Endothelial cell (in vitro differentiated cells): ENCODE measurements at places on chromosomes 2 and 18. TPM values are rescaled to one million over a fixed set of nuclear protein-coding genes. Genes with fewer than 3 reads are reported as not detected.

DNA sequence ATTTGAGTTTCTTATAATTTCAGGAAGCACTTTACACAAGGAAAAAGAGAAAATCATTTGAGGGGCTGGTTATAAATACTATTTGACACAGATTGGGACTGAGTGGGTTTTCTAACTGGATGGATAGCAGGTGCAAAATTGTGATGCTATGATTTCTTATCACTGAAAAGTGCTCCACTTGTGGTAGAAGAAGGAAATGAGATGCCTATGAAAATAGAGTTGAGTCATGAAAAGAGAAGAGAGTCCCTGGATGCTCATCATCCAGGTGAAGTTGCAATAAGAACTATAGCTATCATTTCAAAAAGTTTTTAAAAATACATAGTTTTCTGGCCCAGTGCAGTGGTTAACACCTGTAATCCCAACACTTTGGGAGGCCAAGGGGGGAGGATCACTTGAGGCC lies 39.4 kb upstream of the NFE2L2 start:
- H3K27ac ChIP-seq, result no peak overlapping the region
- no peaks in the 10 kb centered on the region for H3K4me1 ChIP-seq
- no peak overlapping the region for H3K4me3 ChIP-seq
- peaks cover 2% of the 10 kb centered on the region for H3K27me3 ChIP-seq
- H3K36me3 ChIP-seq, result no peaks in the 10 kb centered on the region

UPP2 gene
- total RNA-seq, result not detected

GRCh38 chr2:217818293-217818850 lies 184.4 kb downstream of the TNS1 start:
- H3K4me3 ChIP-seq, result no peak overlapping the region
- DNase-seq, result no peak
- H3K27ac ChIP-seq, result no peak overlapping the region
- H3K4me1 ChIP-seq, result peaks cover 80% of the 10 kb centered on the region

AQP12A gene
- not detected for total RNA-seq

ZNF521 gene
- 238 TPM for total RNA-seq

IMPA2 gene
- 24.1 TPM for total RNA-seq

GRCh38 chr2:74497777-74498499 lies 1.5 kb downstream of the LBX2 start:
- H3K4me3 ChIP-seq, result peak overlapping the region; percentile 77
- DNase-seq, result no peak
- peaks cover 36% of the 10 kb centered on the region for H3K27me3 ChIP-seq

DNA sequence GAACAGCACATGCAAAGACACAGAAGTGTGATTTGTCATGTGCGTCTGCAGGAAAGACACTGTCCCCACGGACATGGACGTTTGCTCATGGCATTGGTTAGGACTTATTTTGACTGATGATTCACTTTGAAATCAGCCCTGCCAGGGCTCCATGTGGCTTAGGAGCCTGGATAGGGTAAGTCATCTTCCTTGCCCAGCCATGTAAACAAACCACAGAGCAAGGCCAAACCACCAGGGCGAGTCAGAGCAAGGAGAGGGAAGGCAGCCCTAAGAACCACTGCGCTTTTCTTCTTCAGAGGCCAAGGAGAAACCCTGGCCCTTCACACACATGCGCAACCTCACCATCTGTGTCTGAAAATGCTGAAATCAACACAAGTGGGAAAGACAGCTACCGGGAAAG lies 88.8 kb downstream of the GFPT1 start:
- no peak overlapping the region for H3K4me3 ChIP-seq
- DNase-seq, result no peak
- H3K4me1 ChIP-seq, result no peaks in the 10 kb centered on the region
- H3K27me3 ChIP-seq, result peaks cover 11% of the 10 kb centered on the region
- no peak overlapping the region for H3K27ac ChIP-seq

DNA sequence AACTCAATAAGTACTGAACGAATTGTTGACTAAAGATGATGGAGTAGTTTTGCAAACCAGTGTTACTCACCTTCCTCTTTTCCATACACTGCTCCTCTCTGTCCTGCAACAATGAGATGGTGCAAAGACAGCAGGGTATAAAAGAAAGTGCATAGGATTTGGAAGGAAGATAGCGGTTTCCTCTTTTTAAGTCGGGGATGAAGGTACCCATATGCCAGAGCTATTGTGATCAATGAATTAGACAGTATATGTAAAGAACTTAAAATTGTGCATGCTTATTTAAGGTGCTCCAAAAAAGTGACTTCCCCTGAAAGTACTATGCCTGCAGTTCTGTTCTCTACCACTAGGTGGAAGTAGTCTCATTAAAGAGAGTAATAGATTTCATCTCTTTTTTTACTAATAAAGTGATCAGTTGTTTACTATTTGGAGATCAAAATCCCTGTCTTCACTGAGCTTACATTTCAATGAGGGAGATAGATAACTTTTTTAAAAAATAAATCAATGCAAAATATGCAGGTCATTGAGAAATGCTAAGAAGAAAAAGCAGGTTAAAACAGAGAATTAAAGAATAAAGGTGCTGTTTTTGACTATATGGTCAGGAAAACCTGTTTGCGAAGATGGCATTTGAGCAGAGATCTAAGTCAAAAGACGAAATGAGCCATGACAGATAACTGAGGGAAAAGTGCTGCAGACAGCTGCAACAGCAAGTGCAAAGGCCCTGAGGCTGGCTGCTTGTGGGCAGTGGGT lies 339.7 kb upstream of the SLC14A2 start:
- no peaks in the 10 kb centered on the region for H3K27me3 ChIP-seq
- H3K4me1 ChIP-seq, result peaks cover 9% of the 10 kb centered on the region
- no peak for DNase-seq
- H3K27ac ChIP-seq, result no peak overlapping the region
- H3K4me3 ChIP-seq, result no peak overlapping the region
- H3K36me3 ChIP-seq, result peaks cover 3% of the 10 kb centered on the region

GRCh38 chr2:101026253-101026701 lies 24.2 kb downstream of the RPL31 start:
- peaks cover 4% of the 10 kb centered on the region for H3K27me3 ChIP-seq
- H3K27ac ChIP-seq, result no peak overlapping the region
- no peak for DNase-seq
- H3K36me3 ChIP-seq, result peaks cover 42% of the 10 kb centered on the region

- no peak overlapping the region for H3K27ac ChIP-seq
- no peak overlapping the region for H3K4me3 ChIP-seq
- no peaks in the 10 kb centered on the region for H3K36me3 ChIP-seq
- H3K4me1 ChIP-seq, result no peaks in the 10 kb centered on the region
- no peaks in the 10 kb centered on the region for H3K27me3 ChIP-seq
- no peak for DNase-seq
Observed at GRCh38 chr2:65654496-65654895, 222.1 kb upstream of the SPRED2 start.
